ENCODE measurements at places on chromosomes 4 and X.

DNA sequence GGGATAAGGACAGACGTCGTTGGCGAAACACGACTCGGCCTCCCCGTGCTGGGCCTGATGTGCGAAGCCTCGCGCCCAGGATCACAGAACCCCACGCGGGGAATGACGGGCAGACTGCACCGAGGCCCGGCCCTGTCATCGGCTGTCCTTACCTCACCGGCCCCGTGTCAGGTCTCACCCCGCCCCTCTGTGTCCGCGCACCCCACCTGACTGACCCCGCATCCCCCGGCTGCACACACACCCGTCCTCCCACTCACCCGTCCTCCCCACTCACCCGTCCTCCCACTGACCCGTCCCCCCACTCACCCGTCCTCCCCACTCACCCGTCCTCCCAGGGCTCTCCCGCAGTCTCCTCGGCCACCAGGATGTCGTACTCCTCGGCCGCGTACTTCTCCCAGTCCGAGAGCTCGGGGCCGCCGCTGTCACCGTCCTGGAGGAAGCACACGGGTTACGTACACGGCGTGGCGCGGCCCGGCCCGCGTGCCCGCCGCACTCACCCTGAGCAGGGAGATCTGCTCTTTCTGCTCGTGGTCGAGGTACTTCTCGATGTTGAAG is 19.8 kb upstream of the GTPBP6 start:
- no peaks in the 10 kb centered on the region for H3K27me3 ChIP-seq
- no peaks in the 10 kb centered on the region for H3K4me1 ChIP-seq
- no peak overlapping the region for H3K27ac ChIP-seq

- no peak for DNase-seq
- no peak overlapping the region for H3K4me3 ChIP-seq
- no peaks in the 10 kb centered on the region for H3K36me3 ChIP-seq
- no peaks in the 10 kb centered on the region for H3K27me3 ChIP-seq
Measured at GRCh38 chrX:30657196-30658161, 4.3 kb downstream of the GK start.

GRCh38 chr4:173334891-173335752 is 964 bp upstream of the HMGB2 start:
- peak overlapping the region; percentile 100 for H3K4me3 ChIP-seq
- H3K36me3 ChIP-seq, result no peaks in the 10 kb centered on the region
- H3K27me3 ChIP-seq, result no peaks in the 10 kb centered on the region
- peaks cover 5% of the 10 kb centered on the region for H3K4me1 ChIP-seq
- H3K27ac ChIP-seq, result peak overlapping the region; percentile 41

DNA sequence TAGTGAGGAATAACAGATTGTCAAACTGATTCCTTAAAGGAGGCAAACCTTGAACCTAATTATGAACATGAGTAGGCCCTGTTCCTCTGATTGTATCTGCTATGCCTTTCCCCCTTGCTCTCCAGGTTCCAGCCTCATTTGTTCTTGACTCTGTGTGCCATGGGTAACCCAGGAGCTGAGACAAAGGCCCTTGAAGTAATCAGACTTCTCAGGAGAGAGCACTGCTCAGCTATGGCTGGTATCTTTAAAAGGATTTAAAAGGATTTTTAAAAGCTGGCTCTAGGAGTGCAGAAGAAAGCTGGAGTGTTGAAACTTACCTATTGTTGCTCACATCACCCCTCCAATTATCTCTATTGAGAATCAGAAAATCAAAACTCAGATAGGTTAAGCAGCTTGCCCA is 1565.5 kb upstream of the AGA start:
- H3K27me3 ChIP-seq, result no peaks in the 10 kb centered on the region
- no peaks in the 10 kb centered on the region for H3K4me1 ChIP-seq
- no peak for DNase-seq
- H3K4me3 ChIP-seq, result no peak overlapping the region

DNA sequence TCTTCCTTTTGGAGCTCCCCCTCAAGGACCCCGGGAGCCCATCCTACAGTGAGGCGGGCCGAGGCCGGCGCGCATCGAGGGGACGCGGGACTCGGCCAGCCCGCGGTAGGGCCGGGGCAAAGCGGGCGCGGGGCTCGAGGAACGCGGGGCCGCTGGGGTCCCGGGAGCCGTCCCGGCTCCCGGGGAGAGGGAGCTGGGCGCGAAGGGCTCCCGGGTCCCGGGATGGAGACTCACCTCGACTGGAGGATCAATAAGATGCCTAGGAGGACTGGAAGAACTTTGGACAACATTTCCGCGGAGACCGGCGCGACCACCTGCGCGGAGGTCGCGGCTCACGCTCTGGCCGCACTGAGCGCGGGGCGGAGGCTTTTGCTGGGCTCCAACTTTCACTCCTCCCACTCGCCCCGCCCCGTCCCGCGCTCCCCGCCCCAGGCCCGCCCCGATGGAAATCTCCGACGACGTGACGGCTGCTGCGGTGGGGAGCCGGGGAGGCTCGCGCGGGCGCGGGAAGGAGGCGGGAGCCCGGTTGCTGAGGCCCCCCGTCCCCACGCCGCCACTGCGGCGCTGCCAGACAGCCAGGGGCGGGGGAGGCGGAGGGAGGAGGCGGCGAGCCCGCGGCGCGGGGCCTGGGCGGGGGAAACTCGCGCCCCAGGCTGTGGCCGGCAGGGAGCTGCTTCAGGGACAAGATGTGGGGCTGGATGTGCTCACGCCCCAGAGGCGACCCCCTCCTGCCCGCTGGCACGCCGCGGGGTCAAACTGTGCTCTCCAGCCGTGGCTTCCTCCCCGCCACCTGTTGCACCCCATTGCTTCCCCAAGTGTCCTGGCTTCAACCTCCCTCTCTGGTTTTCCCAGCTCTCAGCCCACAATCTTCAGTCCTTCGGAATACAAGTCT is at the start of gene GABRE:
TSS of gene GABRE (minus strand) at position 341 of the 892 bp plus-strand sequence. CDS start at position 290, 51 bp downstream.
- peak; percentile 69 for DNase-seq
- no peaks in the 10 kb centered on the region for H3K4me1 ChIP-seq
- H3K27me3 ChIP-seq, result no peaks in the 10 kb centered on the region
- H3K4me3 ChIP-seq, result peak within 1 kb of the TSS; percentile 29
- H3K27ac ChIP-seq, result peak within 1 kb of the TSS; percentile 64
